ENCODE measurements at places on chromosomes 4 and X. TPM values are rescaled to one million over a fixed set of nuclear protein-coding genes. Genes with fewer than 3 reads are reported as not detected.

The TGIF2LX gene
- not detected for total RNA-seq

The SLC49A3 gene
- total RNA-seq: 0.10 TPM

The RBM41 gene
- total RNA-seq: 10.0 TPM

The DGAT2L6 gene
- total RNA-seq: not detected

The SPIN3 gene
- 5.9 TPM for total RNA-seq

The PNMA6E gene
- not detected for total RNA-seq

The EXOC1L gene
- not detected for total RNA-seq

The SPANXD gene
- not detected for total RNA-seq

The DUSP21 gene
- total RNA-seq: not detected

The PAGE5 gene
- total RNA-seq: not detected

The GSX2 gene
- not detected for total RNA-seq

The MAGEA2 gene
- total RNA-seq: not detected

The CITED1 gene
- 2.0 TPM for total RNA-seq

The ADH7 gene
- not detected for total RNA-seq

The CDX4 gene
- total RNA-seq: not detected

The SH2D1A gene
- not detected for total RNA-seq

The SPINK2 gene
- not detected for total RNA-seq

The GLUD2 gene
- total RNA-seq: 2.4 TPM

The TMEM31 gene
- total RNA-seq: not detected

The ARX gene
- 0.58 TPM for total RNA-seq

The QRFPR gene
- total RNA-seq: 0.06 TPM

The SMPX gene
- not detected for total RNA-seq

The CPXCR1 gene
- total RNA-seq: not detected

The RAB40AL gene
- not detected for total RNA-seq

The SRPX gene
- total RNA-seq: 8.8 TPM

The XKRX gene
- total RNA-seq: 0.89 TPM

The TMSB15B gene
- total RNA-seq: 4.7 TPM

The MAGEE2 gene
- not detected for total RNA-seq

The USP51 gene
- 0.67 TPM for total RNA-seq

Measured in A549 treated with dexamethasone at 1 μM for 4 hours (cell line).